Osteoblast (primary cell): ENCODE measurements at places on chromosomes 6 and 20. TPM values are rescaled to one million over a fixed set of nuclear protein-coding genes. Genes with fewer than 3 reads are reported as not detected.

Gene MEP1A
- not detected in 2 replicates for total RNA-seq

DNA sequence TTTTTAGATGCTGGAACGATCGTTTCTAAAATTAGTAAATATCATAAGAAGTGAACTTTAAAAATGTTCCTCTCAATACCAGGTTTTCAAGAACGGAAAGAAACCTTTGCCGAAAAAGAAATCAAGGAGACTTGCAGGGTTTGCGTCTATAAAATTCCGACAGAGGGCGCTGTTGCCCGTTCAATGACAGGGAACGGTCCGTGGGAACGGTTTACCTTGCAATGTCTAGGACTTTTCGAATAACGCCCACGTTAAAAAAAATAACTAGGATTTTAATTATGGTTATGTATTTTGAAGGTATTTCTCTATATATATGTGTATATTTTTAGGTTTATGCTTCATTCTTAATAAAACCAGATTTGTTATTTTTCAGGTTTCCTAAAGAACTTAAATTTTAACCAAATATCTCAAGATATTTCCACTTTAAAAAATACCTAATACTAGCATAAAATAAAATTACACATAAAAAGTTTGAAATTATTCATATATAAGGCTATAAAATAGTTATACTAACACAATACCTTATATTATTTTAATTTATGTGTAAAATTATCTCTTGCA, 2.5 kb upstream of the TFAP2B start:
- DNase-seq, result peak; percentile 92
- no peaks in the 10 kb centered on the region for H3K36me3 ChIP-seq
- peaks cover 46% of the 10 kb centered on the region for H3K27me3 ChIP-seq

Gene PPP1R16B
- total RNA-seq, result not detected in 2 replicates

GRCh38 chr6:149053848-149054558, 263.5 kb upstream of the TAB2 start:
- no peaks in the 10 kb centered on the region for H3K27me3 ChIP-seq
- no peaks in the 10 kb centered on the region for H3K36me3 ChIP-seq
- peaks cover 3% of the 10 kb centered on the region for H3K4me1 ChIP-seq
- H3K4me3 ChIP-seq, result no peak overlapping the region

DNA sequence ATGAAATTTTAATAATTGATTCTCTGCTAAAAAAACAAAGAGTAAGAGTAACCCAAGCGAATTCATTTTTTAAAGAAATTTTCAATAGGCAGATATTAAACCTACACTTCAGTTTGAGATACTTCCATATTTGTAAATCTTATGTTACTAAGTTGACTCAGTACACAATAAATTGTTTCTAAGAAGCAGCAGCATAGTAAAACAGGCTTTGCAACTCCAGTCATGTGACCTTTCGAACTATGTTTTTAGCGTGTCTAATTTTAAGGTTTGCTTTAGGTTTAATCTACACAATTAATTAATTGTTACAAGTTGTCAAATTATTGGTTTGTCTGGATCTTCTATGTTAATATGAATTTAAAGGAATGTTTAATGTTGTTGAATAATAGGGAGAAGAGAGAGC, 708.9 kb upstream of the CITED2 start:
- no peak overlapping the region for H3K27ac ChIP-seq
- no peaks in the 10 kb centered on the region for H3K27me3 ChIP-seq
- DNase-seq, result no peak
- H3K36me3 ChIP-seq, result no peaks in the 10 kb centered on the region
- H3K4me1 ChIP-seq, result peaks cover 17% of the 10 kb centered on the region

GRCh38 chr6:75504465-75505222, 11.0 kb upstream of the FILIP1 start:
- DNase-seq, result no peak
- H3K36me3 ChIP-seq, result no peaks in the 10 kb centered on the region
- H3K4me1 ChIP-seq, result no peaks in the 10 kb centered on the region
- no peaks in the 10 kb centered on the region for H3K27me3 ChIP-seq

DNA sequence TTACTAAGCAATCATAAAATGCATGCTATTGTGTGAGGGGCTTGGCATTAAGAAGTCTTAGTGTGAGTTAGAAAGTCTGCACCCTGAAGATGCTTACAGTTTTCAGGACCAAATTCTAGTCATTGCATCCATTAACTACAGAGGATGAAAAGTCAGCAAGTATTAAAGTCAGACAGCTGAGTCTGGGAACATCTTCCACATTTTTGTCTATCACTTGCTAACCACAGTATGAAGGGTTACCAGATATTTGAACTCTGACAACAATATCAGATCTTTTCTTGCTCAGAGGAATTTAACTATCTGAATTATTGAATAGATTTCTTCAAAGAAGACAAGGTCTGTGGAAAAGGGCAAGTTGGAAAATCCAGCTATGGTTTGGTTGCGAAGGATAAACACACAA, 264.4 kb downstream of the BTBD9 start:
- peaks cover 3% of the 10 kb centered on the region for H3K4me1 ChIP-seq
- no peak overlapping the region for H3K4me3 ChIP-seq
- H3K27me3 ChIP-seq, result no peaks in the 10 kb centered on the region
